ENCODE measurements at places on chromosomes 4 and X.

DNA sequence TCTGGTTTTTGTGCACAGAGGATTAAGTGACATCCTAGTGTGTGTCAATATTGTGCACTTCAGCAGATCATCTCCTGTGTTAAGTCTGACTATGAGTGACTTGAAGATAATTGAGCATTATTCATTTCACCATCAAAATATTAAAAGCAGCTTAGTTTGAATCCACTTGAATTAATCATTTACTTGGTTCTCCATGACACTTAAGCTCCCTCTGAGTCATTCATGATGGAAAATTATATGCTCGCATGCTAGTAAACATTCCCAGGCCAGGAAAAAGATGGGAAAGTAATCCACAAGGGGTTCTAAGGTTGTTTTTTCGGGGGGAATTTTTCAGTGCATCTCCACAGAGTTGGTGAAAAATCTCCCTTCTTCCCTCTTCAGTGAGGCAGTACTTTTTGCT is 97.2 kb upstream of the EOLA2 start:
- DNase-seq = no peak

GRCh38 chr4:163534056-163534455 is 39.6 kb downstream of the TMA16 start:
- no peak for DNase-seq

- no peak for DNase-seq
Observed at GRCh38 chrX:17531500-17531899, 156.5 kb downstream of the NHS start.

- no peak for DNase-seq
Observed at GRCh38 chr4:121030711-121031110, 41.6 kb downstream of the NDNF start.

- no peak for DNase-seq
Observed at GRCh38 chr4:10619220-10619619, 65.3 kb downstream of the CLNK start.

DNA sequence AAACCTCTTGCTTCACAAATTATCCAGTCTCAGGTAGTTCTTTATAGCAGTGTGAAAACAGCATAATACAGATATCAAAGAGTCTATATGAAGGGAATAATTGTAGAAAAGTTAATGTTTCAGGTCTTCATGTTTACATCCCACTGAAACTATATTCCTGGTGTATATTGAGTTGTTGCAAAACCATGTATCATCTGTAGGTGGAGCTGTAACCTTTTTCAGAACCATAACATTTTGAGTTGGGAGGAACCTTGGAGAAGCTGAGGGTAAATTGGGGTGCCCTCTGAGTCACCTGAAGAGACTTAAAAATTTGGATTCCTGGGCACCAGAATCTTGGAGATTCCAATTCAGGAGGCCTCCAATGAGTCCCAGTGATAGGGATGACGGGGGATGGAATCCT is 51.9 kb upstream of the TAPT1 start:
- no peak for DNase-seq

- no peak for DNase-seq
Observed at GRCh38 chrX:6225911-6226595, 2.6 kb downstream of the NLGN4X start.

DNA sequence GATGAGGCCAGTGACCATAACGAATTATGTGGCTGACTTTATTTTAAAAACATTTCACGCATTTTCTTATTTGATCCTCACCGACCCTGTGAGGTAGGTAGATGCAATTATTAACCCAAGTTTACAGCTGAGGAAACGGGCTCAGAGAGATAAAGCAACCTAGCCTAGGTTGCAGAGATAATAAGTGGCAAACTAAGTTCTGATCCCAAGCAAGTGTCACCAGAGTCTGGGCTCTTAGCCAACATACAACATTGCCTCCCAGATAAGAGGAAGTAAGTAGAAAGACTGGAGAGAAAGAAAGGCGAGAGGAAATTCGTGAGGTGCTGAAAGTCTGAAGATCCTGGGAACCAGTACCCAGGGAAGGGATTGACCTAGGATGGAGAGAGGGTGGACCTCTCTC is 77.4 kb upstream of the GPR50 start:
- DNase-seq = no peak

- no peak for DNase-seq
Observed at GRCh38 chrX:111506826-111507225, 4.6 kb upstream of the SERTM2 start.

DNA sequence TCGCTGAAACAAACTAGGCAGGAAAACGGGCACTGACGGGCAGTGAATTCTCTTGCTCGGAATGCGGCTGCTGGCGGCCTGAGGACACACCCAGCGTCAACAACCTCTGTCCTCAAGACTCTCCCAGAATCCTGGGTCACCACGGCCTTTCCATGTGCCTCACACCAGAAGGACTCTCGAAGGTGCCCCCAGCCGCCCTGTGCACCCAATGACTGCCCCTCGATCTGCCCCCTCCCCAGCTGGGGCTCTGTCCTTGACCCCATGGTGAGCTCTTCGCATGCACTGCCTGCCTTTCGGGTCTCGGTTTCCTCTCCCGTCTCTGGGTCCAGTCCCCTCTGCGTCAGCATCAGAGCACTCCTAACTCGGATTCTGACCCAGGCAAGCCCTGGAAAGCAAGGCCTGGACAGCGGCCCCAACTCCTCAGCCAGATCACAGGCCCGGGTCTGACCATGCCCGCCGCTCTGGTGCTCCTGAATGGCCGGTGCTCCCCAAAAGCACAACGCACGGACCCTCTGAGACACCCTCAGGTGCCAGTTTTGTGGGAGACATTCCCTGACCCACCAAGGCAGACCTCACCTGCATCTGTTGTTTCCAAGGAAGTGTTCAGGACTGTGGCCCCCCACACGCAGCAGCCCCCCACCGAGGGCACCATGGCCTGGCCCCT is 56.0 kb downstream of the ACOX3 start:
- no peak for DNase-seq

GRCh38 chr4:86921608-86922252 is 13.1 kb upstream of the AFF1 start:
- DNase-seq = no peak
